ENCODE measurements at places on chromosomes 12 and 14. TPM values are rescaled to one million over a fixed set of nuclear protein-coding genes. Genes with fewer than 3 reads are reported as not detected.
A peak's percentile ranks its signal among the peaks of the same experiment; 100 is the strongest.

GRCh38 chr12:12010277-12011039 is 60.3 kb upstream of the BCL2L14 start:
- no peak for DNase-seq

Gene C14orf39
- total RNA-seq = 0.13 TPM

Gene OR6C2
- not detected for total RNA-seq

DNA sequence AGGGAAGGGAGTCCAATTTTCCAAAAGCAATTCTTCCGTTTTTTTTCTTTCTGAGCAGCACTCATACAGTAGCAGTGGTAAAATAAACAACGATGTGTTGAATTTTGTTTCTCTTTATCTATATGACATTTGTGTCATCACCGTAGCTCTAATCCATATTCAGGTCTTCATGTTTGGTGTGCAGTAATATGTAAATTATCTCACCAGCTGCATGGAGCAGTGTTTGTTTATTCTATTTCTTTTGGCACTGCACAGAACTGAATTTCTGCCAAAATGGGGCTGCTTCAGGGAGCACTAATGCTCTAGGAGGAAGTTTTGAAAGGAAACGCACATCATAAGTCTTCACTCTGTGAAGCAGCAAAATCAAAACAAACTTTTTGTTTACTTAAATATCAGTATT is 130.0 kb upstream of the NPAS3 start:
- peak; percentile 30 for DNase-seq

DNA sequence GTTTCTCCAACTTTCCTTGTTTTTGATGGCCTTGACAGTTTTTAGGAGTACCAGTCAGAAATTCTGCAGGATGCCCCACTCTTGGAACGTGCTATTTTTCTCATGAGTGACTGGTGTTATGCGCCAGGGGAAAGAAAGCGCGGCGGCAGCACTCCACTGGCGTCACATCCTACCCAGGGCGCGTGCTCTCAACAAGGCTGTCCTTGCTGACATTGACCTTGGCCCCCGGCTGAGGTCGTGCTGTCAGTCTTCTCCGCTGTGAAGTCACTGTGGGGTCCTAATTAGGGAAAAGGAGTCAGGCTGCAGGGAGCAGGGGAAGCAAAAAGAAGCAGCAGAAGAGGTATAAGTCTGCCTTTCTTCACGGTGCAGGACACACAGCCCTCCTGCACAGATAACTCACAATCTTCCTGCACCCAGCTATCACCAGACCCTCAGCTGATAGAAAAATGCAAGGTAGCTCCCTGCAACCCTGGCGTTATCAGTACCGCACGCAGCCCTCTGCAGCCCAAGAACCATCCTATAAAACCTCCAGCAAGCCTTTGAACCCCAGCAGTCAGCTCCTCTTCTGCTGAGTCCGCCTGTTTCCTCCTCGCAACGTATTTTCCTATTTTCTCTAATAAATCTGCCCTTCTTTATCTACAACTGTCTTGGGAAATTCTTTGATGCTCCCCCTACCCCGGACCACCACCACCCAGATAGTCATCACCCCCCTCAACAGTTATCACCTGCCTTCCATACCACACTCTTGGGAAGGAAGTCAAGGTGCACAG is 48.0 kb upstream of the C14orf180 start:
- DNase-seq = no peak

DNA sequence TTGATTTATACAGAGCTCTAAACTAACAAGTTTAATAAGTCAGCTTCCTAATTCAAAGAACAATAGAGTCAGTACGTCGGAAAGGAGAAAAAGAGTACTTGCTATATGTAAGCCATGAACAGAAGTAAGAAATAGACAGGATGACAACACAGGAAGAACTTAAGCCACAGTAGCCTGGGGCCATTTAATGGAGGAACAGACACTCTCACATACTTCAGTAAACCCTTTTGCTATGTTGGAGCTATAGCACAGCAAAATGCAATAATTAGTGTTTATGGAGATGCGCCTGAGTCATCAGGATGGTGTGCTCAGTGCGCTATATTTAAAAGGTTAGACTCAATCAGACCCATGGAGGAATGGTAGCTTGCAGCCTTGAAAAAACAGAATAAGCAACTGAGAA is 61.0 kb downstream of the SRGAP1 start:
- DNase-seq = no peak
